ENCODE measurements at places on chromosomes 2 and 18.

DNA sequence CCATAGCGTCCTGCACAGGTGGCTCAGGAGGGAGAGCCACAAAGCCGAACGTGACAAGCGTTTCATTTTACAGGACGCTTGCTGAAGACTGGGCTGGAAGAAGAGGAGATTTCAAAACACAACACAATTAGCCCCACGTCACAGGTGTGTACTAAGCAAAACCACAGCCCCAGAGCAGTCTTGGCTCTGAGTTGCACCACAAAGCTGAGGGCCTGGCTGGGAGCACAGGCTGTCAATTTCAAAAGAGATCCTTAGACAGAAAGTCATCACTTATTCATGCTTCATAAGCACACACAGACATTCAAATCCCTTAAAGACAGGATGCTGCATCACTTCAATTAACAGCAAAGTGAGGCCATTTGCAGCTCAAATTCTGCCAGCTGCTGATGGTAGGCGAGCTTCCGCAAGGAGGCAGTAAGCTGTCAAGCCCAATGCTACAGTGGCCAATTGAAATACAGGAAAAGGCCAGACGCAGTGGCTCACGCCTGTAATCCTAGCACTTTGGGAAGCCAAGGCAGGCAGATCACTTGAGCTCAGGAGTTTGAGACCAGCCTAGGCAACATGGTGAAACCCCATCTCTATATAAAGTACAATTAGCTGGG is 79.6 kb downstream of the SKA1 start:
- DNase-seq, result no peak

GRCh38 chr18:55252053-55252675 is 292.9 kb upstream of the CCDC68 start:
- DNase-seq, result peak; percentile 24

GRCh38 chr2:138365581-138365980 is 136.0 kb upstream of the SPOPL start:
- DNase-seq, result peak; percentile 10

DNA sequence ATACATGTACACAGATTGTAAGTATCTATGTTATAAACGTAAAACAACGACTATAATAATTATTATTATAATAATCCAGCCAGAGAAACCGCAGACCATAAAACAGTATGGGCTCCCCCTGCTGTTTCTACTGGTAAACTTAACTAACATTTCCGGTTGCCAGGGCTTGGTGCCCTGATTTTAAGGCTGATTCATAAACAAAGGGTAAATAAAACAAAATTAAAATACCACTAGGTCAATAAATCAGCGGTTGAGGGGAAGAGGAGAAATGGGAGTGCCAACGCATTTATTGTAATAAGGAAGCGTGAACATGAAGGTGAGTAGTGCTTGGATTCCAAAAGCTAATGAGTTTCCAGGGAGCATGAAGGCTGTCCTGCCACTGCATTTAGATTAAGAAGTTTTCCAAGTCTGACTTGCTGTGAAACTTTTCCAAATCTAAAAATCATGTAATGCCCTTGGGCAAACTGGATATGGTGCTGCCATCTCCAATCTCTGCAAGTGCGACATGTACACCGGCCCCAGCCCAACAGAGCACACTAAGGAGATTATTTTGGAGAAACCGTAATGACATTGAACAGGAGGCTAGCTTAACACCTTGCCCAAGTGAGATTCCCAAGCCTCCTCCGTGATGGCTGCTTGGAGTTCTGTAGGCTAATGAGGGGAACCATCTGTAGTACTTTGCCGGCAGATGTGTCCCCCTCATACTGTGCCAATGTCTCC is 50.7 kb upstream of the HNRNPA3 start:
- peak; percentile 54 for DNase-seq

GRCh38 chr2:10132996-10133647 is 10.6 kb downstream of the RRM2 start:
- DNase-seq, result no peak

GRCh38 chr2:137964066-137964858 is at the start of gene HNMT:
TSS of gene HNMT (plus strand) at chr2:137964473. CDS start at chr2:137964492, 19 bp downstream.
- peak; percentile 80 for DNase-seq

- peak; percentile 1 for DNase-seq
These were observed 1467.9 kb upstream of the ZEB2 start for GRCh38 chr2:145987793-145988192.

DNA sequence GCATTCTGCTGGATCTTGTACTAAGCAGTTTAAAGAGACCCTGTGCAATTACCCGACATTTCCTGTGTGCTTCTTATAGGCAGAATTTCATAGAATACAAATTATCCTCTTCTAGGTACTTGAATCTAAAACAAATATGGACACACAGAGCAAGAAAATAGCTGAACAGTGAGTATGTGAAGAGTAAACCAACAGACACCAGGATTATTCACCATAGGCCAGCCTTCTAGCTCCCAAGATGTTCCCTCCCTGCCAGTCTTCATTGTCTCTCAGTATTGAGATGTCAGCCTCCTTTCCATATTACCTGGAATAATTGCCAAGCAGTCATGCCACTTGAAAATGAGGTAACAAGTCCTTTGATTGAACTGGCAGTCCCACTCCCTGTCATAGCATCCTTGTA is 187.1 kb downstream of the PTPRM start:
- DNase-seq, result no peak

DNA sequence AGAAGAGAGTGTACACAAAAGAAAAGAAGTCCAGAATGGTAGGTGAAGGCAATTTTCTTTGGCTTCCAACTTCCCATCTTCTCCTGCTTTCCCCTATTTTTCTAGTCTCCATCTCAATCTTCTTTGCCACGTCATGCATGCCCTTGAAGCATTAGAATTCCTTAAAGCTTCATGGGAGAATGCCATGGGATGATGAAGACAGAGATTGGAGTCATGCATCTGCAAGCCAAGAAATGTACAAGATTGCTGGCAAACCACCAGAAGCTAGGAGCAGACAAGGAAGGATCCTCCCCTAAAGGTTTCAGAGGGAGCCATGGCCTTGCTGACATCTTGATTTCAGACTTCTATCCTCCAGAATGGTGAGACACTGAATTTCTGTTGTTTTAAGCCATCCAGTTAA is 305.9 kb downstream of the HRH4 start:
- peak; percentile 95 for DNase-seq

- DNase-seq, result no peak
These were observed 4.5 kb downstream of the TMEM131 start for GRCh38 chr2:97991081-97991856.

- DNase-seq, result no peak
These were observed 188.4 kb downstream of the LOXHD1 start for GRCh38 chr18:46468426-46469180.

- no peak for DNase-seq
These were observed 182.8 kb upstream of the SKOR2 start for GRCh38 chr18:47434214-47434746.

DNA sequence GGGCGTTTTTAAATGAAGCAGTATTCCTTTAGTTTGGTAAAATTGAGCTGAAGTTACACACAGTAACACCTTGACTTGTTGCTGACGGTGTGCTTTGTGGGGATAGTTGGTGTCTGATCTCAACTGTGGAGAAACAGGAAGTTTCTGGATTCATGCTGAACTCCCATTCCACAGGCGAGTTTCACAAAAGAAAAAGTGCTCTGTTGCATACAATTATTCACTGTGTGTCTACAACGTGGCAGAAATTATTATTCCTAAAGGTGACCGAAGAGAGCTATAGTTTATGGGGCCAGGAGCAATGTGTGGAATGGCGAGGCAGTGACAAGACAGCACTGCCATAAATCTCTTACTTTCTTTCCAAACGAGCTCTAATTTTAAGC is 463 bp upstream of the CABYR start:
- peak; percentile 24 for DNase-seq

- DNase-seq, result no peak
These were observed 111.0 kb downstream of the KCNF1 start for GRCh38 chr2:11022591-11023273.

GRCh38 chr18:74139888-74140287 is 7.7 kb downstream of the FBXO15 start:
- peak; percentile 76 for DNase-seq

DNA sequence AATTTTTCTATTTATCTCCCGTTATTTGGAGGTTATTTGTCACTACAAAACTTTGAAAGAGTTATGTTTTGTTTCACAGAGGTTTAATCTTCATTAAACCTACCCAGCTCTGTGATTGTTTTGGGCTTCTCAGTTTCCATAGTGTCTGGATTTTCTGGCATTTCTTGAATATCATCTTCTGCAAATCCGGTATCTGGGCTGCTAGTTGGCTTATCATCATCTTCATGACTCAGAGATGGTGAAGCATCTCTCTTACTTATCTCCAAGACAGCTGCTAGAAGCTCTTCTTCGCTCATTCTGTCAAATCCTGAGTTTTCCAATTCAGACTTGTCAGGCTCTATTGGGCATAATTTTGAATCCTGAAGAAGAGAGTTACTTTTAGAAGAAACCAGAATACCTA is 55.6 kb downstream of the VIL1 start:
- DNase-seq, result peak; percentile 9

DNA sequence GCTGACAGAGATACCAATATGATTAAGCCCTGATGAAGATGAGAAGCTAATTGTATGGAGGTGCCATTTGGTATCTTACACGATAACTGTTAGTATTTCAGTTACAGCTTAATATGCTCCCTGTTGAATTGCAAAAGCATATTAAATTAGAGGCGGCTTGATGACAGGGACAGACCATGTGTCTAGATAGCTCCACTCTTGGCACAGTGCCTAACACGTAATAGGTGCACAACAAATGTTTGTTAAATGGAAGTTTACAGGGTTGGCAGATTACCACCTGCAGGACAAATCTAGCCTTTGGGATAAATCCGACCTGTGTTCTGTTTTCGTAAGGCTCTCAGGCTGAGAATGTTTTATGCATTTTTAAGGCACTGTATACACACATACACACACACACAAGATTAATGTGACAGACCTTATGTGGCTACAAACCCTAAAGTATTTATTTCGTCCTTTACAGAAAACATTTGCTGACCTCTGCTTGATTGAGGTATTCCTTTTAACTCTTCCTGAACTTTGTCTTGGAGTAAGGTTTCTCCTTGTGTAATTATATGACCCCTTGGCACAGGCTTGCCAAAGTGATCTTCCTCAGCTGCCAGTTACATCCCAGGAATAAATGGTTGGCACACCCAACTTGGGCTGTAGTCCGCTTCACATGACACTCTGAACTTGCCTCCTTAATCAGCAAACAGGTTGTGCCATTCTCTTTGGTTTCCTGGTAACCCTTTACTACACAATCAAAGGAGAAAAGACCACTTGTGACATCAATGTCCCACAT is 348.9 kb downstream of the HRH4 start:
- no peak for DNase-seq

- DNase-seq, result no peak
These were observed 37.0 kb upstream of the METTL21A start for GRCh38 chr2:207662203-207662602.
